Tibial nerve (tissue), 4 donors: ENCODE measurements at places on chromosomes 3 and 15. TPM values are rescaled to one million over a fixed set of nuclear protein-coding genes. Genes with fewer than 3 reads are reported as not detected.

Gene SCG3
- not detected for total RNA-seq

Gene C3orf85
- total RNA-seq = not detected

DNA sequence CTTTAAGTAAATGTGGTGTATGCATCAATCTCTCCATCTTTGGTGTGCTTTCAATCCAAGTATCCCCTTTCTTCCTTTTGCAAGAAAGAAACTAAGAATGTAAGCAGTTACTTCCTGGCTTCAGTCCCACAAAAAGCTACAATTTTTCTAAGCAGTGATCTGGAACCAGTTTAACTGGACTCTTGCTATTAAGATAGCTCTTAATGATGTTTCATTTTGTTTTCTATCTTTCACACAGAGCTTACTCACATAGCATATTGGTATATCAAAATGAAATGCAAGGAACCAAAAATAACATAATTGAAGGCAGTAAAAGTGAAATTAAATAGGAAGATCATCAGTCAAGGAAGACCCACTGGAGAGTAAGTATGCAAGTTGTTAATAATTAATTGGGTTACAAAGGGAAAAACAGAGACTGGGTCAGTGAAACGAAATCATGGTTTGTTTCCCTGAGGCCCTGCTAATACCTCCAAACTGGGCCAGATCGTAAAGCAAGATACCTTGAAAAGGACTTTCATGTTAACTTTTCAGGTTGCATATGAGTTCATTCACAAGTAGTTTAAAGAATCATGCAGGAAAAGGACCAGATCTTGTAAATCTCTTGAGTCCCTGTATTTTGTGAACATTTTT, 41.9 kb downstream of the GPR160 start:
- DNase-seq = no peak

GRCh38 chr3:103968751-103969150, 1398.0 kb upstream of the ALCAM start:
- no peak for DNase-seq

DNA sequence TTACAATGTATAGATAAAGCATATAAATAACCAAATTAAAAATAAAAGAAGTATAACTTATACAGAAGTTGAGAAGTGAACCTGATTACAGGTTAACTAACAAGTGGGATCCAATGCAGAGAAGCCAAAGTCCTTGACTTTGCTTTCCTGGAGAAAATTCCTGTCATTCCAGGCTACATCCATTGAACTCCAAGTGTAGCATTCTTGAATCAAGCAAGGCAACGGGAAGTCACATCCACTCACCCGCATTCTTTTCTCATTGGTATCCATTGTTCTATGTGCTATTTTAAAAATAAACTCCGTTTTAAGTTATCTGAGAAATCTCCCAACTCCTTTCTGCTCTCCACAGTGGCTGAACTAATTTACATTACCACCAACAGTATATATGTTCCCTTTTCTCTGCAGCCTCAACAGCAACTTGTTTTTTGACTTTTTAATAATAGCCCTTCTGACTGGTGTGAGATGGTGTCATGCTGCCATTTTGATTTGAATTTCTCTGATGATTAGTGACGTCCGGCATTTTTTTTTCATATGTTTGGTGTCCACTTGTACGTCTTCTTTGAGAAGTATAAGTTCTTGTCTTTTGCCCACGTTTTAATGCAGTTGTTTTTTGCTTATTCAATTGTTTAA, 534.3 kb downstream of the ROBO1 start:
- DNase-seq = no peak

- DNase-seq = no peak
Observed at GRCh38 chr3:99774467-99774866, 43.2 kb upstream of the CMSS1 start.

DNA sequence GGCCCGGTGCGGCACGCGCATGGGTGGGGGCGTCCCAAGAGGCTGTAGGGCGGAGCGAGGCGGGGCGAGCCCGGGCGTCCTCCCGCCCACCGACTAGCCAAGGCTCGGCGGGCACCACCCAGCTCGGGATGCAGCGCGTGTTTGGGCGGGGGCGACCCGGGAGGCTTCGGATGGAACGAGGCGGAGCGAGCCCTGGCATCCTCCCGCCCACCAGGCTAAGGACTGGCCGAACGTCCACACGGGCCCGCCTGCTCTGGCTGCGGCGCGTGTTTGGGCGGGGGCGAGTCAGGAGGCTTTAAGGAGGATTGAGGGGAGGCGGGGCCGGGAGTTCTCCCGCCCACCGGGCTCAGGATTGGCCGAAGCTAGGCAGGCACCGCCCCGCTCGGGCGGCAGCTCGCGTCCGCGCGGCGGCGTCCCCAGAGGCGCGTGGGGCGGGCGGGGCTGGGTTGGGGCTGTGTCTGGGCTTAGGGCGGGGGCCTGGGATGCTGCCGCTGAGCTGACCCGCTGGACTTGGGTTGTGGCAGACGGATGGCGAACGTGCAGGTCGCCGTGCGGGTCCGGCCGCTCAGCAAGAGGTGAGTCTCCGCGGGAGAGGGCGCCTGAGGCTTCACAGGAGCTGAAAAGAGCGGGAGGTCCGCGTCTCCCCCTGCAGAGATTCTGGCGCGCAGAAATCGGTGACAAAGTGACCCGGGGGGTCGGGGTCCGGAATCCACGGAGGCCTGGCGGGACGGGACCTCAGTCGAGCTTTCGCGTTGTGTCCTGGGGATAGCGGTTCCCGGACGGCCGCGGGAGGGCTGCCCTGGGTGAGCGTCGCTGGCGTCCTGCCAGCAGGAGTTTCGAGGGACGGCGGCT, at the start of gene STARD9:
TSS of gene STARD9 (plus strand) at position 419 of the 852 bp plus-strand sequence. CDS start at position 529, 110 bp downstream.
- DNase-seq = peak; percentile 96

DNA sequence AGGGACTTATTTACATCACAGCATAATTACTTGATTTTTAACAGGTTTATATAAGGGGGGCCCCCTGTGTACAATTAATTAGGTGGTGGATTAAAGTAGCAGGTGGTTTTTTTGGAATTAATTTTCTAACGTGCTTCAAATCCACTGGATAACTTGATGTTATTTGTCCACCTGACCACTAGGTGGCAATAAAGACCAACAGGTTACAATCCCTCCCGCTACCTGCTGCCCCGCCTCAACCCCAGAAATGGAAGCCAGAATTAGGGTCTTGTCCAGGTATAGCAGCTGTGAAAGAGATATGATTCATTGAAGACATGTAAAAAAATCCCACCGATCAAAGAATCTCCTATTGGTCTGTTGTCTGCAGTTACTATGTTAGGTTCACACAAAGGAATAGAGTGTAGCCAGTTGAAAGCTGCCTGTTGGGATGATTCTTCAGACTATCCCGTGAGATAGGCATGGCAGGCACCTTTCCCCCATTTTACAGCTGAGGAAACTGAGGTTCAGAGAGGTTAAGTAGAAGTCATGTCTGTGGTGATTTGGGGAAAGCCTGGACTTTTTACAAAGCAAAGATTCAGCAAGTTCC, 44.0 kb downstream of the MFSD1 start:
- peak; percentile 18 for DNase-seq

GRCh38 chr15:66046751-66047150, 177.5 kb downstream of the RAB11A start:
- no peak for DNase-seq

DNA sequence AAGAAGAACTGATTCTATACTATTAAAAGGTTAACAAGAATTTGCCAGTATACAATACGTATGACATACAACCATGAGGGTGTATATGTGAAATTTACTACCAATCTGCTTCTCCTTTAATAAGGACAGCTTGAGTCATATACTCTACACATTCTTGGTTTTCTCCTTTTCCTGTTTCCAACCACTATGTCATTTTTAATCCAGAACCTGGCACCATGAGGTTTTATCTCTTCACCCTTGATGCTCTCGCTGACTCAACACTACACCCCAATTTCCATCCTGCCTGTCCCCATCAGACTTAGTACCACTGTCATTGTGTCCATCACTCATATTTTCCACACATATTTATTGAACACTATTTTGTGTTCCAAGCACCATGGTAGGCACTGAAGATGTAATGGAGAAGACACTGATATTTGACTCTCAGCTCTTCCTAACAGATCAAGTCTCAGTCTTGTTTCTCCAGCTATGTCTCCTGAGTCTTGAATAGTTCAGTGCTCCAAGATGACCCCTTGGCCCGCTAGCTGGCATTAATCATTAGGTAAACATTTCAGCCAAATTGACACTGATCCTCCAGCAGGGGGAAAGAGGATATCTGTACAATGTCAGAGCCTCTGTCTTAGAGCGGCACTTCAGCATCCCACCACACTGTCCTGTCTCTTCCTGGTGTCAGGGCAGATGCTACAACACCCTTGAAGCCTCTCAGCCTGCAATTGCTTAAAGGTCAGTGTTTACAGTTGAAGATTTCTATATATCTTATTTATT, 11.2 kb upstream of the COL8A1 start:
- DNase-seq = no peak

GRCh38 chr3:72372161-72372560, 476.1 kb downstream of the SHQ1 start:
- DNase-seq = no peak

DNA sequence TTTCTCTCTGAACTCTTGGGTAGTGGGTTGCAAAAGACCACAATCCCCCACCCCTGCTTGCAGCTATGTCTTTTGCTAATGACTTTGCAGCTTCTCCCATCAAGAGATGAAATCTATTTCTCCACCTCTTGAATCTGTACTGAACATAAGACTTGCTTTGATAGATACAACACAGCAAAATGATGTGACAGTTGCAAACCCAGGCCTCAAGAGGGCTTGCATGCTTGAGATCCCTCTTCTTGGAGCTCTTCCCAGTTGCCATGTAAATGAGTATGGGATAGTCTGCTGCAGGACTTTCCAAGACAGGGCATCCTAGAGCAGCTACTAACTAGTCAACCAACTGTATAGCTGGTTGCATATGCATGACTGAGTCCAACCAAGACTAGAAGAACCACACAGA, 783.6 kb downstream of the PDCD6IP start:
- DNase-seq = no peak

GRCh38 chr15:51163843-51164242, 69.1 kb upstream of the TNFAIP8L3 start:
- no peak for DNase-seq

DNA sequence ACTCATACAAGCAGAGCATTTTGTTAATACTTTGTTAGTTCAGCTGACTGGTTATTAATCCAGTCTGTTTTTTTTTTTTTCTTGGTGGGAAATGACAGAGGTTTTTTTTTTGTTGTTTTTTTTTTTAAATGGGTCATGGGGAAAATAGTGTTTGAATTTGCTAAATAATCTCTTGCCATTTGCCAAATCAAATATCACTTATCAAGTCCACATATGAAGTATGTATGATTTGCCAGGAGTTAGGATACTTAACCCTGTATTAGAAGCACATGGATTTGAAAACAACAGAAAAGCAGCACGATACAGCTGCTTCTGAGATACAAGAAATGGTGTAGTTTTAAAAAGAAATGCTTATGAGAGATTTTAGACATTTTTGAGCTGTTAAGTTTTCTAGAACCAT, 21.6 kb downstream of the P2RY14 start:
- DNase-seq = no peak

GRCh38 chr15:57138349-57138788, 219.9 kb downstream of the TCF12 start:
- no peak for DNase-seq

- no peak for DNase-seq
Observed at GRCh38 chr3:151772825-151773480, 39.2 kb downstream of the AADACL2 start.

DNA sequence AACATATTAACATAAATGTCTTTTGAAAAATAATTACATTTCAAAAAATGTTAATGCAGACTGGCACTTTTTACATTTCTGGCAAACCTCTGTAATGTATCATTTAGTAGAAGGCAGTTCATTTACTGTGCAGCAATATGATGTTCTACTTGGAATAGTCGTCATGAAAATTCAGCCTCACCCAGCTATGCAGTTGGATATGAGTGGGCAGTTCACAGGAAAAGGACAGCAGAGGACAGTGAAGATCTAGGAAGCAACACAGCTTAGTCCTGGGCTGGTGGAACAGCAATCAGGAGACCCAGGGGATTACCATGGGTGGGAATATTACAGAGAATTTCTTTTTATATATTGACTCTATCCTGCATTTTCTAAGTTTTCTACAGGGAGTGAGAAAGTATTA, 63.6 kb downstream of the ANO10 start:
- DNase-seq = no peak
